Stimulated activated CD8-positive, alpha-beta memory T cell treated with anti-CD3 and anti-CD28 coated beads, Interleukin-2, amount 100 ng/mL, for 48 hours (primary cell): ENCODE measurements at places on chromosomes 7 and 10.

DNA sequence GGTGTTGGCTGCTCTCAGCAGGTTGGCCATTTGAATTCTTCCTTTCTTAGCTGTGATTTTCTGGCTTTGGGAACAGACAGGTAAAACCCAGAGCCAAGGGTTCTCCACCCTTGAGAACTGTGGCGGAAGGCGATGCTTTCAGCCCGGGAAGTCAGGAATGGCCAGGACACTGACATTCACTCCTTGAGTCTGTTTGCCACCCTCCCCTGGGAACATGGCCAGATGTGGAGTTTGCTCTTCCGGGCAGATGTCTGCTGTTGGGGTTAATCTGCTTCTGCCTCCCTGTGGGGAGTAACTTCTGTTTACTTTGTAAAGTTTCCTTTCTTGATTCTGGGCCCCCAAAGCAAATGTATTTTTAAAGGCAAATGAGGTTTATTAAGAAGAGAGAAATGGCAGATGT, 17.7 kb downstream of the GATA3 start:
- DNase-seq: no peak

- no peak for DNase-seq
These were observed 4.8 kb upstream of the RET start for GRCh38 chr10:43071865-43072650.

DNA sequence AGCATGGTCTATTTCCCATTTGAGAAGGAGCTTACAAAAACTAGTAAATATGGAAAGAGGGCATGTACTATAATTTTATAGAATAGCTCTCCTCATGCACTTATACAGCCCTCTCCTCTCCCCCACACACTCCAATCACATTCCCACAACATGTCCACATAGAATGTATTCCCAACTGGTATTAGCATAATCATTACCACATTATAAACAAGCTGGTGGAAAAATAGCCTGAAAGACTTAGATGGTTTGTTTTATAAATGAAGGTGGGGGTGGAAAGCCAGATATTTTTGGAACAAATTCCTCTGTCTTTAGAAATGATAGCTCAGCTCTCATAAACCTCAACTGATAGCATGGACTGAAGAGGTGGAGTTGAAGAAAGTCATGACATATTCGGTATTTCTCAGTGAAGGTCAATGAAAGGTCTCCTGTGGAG, 410.1 kb downstream of the SUGCT start:
- DNase-seq: no peak

DNA sequence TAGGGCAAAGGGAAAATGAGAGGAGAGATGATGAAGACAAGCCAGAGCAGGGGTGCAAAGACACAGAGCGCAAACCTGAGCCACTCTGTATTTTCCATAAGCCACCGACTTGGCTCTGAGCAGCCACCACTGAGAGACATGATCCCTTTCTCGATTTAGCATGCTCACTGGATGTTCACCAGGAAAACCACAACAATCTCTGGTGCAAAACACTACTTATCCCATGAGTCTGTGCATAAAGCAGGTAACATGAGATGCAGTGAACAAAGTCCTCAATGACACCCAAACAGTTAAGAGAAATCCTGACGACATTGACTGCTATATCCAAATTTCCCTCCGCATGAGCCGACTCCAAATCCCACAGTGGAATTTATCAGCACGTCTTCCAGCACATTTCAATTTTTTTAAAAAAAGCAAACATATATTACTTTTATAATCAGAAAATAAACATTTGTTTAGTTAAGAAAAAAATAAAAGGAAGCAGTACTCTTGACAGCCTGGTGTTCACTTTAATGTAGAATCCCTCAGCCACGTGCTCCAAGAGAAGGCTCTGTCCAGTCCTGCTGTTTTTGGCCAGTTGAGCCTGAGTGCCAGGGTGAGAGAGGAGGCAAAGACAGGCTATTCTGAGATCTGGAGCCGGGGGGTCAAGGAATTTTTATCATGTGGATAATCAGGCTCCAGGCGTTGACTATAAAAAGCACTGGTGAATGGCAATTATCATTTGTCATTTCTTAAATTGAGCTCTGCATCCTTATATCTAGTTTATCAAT, 238.4 kb downstream of the KCNMA1 start:
- no peak for DNase-seq

DNA sequence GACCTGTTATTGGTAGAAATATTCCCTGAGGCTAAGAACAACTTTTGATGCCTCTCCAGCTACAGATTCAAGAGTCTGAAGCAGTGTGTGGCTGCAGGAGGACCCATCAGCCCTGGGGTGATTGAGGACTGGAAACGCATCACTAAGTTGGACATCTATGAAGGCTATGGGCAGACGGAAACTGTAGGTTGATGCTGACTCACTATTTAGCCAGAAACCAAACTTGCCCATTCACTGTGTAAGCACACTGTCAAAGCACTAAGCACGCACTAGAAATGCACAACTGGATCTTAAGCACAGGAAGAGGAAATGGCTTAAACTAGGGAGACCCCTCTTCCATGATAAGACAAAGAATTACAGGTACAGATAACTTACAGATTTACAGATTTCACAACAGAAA, 20.8 kb downstream of the ACSM6 start:
- no peak for DNase-seq

DNA sequence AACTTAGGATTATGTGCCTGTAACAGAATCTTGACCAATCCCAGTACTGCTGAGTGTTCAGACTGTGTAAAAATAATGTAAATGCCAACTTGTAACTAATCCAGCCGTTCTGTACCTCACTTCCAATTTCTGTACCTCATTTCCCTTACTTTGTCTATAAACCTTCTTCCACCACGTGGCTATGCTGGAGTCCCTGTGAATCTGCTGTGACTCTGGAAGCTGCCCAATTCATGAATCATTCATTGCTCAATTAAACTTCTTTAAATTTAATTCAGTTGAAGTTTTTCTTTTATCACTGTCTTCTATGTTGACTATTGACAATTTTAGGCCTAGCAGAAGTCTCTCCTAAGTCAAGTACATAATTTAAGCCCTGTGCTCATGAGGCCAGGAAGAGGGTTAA, 215.3 kb upstream of the RHOBTB1 start:
- no peak for DNase-seq

- no peak for DNase-seq
These were observed 28.6 kb downstream of the RTKN2 start for GRCh38 chr10:62239994-62240393.

DNA sequence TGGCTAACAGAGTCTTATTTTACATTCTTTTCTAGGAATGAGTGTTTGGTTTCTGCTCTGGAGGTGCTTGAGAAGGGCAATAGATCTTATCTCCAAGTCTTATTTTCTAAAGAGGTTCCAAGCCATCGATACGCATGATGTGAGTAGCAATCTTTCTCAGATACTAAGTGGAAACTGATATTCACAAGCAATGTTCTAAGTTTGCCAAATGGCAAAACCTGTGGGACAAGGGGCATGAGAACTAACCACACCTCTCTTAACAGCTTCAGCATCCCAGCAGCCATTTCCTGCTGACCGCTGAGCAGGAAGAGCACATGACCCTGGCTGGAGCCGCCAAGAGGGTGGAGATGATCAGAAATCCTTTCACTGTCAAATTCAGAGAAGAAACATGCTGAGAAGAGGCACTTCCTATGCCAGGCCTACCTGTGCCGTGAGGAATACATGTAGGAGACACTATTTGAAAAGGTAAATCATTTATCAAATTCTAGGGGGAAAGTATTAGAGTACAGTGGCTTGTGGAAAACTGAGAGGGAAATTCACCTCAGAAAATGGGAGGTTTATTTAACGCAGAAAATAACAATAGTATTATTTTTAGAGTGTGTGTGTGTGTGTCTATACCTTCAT, 35.2 kb downstream of the CCDC71L start:
- DNase-seq: no peak

DNA sequence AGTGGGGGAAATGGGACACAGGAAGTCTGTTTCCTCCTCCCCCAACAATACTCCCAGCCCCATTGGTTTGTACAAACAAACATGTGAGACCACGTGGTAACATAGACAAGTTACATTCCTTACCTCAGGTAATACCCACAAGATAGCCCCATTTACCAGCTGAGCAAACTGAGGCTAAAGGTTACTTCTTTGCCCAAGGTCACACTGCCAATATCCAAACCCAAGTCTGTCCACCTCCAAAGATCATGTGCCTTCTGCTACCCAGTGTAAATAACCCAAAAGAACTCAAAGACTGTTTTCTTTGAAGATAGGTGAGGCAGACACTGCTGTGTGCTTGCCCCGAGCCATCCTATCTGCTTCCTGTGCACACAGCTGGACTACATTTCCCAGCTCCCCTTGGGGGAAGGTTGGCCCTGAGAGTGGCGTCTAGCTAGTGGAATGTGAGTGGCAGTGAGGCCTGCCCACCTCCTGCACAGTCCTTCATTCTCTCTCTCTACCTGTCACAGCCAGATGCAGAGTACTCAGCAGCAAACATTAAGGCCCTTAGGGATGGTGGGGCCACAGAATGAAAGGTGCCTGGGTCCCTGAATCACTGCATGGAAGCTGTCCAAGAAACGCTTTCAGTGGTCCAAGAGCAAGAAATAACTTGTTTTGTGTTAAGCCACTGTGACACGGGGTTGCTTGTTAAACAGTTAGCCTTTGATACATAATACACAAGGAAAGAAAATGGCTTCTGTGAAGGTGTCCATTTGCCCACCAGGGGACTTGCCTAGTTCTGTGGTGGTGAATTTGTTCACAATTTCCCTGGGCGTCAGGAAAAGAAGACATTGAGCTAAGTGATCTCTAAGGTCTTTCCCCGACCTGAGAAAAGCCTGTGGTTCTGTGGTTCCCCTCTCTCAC, 257.7 kb upstream of the NFE2L3 start:
- no peak for DNase-seq

GRCh38 chr10:44965104-44965503, 5.5 kb downstream of the RASSF4 start:
- DNase-seq: no peak

DNA sequence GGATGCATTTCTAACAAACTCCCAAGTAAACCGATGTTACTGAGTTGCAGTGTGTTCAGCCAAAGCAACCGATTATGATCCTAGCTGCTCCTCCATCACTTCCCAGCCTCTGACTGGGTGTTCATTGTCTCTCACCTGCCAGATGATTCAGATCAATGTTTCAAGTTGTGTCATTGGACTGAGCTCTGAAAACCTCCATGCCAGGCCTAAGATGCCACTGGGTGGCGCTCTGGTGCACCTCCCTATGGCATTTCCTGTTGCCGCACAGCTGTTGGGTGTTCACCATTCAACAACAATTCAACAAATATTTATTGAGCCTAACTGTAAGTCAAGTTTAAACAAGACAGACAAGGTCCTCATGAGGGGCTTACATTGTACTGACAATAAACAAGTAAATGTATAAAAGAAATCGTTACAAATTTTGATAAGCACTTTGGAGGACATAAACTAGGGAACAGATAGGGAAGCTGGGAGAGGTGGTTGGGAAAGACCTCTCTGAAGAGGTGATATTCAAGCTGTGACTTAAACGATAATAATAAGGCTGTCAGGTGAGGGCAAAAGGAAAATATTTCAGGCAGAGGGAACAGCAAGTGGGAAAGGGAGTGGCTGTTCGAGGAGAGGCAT, 22.8 kb downstream of the RGR start:
- DNase-seq: peak; percentile 58

GRCh38 chr10:63865210-63865609, 344.0 kb downstream of the REEP3 start:
- no peak for DNase-seq
